ENCODE measurements at places on chromosomes 2 and 18. TPM values are rescaled to one million over a fixed set of nuclear protein-coding genes. Genes with fewer than 3 reads are reported as not detected.

Gene SNTG2
- 0.79 TPM for total RNA-seq

Gene MTCL1
- 3.9 TPM for total RNA-seq

- no peak for DNase-seq
Observed at GRCh38 chr18:44922968-44923367, 242.3 kb downstream of the SETBP1 start.

GRCh38 chr2:42567806-42568400 is 529 bp upstream of the MTA3 start:
- DNase-seq, result no peak

DNA sequence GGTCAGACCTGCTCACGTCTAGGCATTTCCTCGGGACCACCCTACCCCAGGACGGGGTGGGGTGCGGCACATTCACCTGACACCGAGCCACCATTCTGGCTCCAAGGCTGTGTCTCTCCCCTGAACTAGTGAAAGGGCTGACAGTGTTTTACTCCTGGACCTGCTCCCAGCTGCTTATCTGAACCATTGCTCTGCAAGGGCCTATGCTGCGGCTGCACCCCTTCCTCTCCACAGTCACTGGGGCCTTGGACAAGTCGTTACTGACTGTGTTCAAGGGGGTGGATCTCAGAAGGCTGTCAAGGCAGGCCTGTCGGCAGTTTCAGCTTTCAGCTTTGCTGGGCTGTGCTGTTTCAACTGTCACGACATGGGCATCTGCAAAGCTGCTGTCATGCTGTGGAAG is 11.7 kb downstream of the CREG2 start:
- DNase-seq, result no peak

GRCh38 chr2:24559473-24560113 is 68.5 kb downstream of the NCOA1 start:
- no peak for DNase-seq

Data from lung microvascular endothelial cell (primary cell).